K562 (cell line): ENCODE measurements at places on chromosomes 3 and 15. TPM values are rescaled to one million over a fixed set of nuclear protein-coding genes. Genes with fewer than 3 reads are reported as not detected.

GRCh38 chr3:151579571-151580270, 118.9 kb upstream of the IGSF10 start:
- DNase-seq = no peak

Gene MUC20
- total RNA-seq = 0.16 and 0.25 TPM in 2 replicates

Gene EPHA3
- total RNA-seq = not detected in 2 replicates

- DNase-seq = no peak
Measured at GRCh38 chr3:99651531-99651930, 13.1 kb downstream of the COL8A1 start.

- DNase-seq = no peak
Measured at GRCh38 chr15:90953947-90954711, 555 bp upstream of the RCCD1 start.

DNA sequence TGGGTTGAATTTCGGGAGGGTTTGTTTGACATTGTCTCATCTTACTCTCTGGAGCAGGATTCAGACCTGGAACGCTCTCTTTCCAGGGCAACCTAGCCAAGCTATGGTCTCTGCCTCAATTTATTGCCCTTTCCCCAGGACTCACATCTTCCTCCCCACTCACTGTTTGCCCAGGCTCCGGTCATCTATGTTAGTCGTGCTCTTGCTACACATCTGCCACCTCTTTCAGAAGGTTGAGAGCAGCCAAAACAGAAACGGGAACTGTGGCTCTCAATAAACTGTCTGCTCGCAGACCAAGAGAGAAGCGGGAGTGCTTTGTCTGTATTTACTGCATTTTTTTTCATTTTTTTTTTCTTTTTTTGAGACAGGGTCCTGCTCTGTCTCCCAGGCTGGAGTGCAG, 81.6 kb downstream of the ST6GAL1 start:
- DNase-seq = no peak

DNA sequence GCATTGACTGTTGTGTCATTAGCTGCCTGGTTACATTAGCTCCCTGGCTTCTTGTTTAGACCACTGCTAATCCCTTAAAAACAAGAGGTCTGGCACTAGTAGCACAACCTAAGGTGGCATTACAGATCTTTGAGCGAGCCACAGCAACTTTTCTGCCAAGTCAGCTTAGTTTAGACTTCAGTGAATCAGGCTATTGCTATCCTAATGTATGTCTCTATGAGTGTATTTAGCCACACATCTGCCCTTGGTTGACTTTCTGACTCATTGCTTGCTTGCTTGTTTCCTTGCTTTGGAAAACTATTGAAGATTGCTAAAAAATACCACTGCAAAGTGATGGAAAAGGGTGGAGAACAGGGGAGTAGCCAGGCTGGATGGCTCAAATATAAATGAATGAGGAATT, 50.2 kb downstream of the CHP1 start:
- DNase-seq = no peak

GRCh38 chr15:97623091-97623661, 337.3 kb upstream of the ARRDC4 start:
- DNase-seq = no peak

DNA sequence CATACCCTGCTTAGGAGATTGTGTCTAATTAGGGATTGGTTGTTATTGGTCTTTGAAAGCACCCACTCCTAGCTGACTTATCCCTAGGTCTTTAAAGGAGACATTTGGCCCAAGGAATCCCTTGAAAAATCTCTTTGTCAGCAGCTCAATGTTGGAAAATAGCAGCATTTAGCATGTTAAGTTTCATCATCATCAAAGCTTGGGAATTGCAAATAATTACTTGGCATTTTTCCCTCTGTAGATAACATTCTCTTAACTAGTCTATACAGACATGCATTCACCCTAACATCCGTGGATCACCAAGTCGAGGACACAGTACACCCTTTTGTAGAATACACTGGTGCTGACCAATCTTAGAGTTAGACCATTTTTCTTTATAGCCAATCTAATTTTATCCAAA, 332.2 kb downstream of the AGBL1 start:
- DNase-seq = no peak

Gene LEKR1
- total RNA-seq = 0.98 and 1.4 TPM in 2 replicates

DNA sequence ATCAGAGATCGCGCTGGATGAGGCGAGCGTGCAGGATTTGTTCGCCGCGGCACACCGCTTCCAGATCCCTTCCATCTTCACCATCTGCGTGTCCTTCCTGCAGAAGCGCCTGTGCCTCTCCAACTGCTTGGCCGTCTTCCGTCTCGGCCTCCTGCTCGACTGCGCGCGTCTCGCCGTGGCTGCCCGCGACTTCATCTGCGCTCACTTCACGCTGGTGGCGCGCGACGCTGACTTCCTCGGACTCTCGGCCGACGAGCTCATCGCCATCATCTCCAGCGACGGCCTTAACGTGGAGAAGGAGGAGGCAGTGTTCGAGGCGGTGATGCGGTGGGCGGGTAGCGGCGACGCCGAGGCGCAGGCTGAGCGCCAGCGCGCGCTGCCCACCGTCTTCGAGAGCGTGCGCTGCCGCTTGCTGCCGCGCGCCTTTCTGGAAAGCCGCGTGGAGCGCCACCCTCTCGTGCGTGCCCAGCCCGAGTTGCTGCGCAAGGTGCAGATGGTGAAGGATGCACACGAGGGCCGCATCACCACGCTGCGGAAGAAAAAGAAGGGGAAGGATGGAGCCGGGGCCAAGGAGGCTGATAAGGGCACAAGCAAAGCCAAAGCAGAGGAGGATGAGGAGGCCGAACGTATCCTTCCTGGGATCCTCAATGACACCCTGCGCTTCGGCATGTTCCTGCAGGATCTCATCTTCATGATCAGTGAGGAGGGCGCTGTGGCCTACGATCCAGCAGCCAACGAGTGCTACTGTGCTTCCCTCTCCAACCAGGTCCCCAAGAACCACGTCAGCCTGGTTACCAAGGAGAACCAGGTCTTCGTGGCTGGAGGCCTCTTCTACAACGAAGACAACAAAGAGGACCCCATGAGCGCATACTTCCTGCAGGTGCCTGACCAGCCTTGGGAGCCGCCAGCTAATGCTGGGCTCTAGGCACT, 819 bp downstream of the KLHL40 start:
- DNase-seq = no peak

- DNase-seq = peak; percentile 70
Measured at GRCh38 chr3:16048435-16049318, 125.8 kb upstream of the GALNT15 start.

DNA sequence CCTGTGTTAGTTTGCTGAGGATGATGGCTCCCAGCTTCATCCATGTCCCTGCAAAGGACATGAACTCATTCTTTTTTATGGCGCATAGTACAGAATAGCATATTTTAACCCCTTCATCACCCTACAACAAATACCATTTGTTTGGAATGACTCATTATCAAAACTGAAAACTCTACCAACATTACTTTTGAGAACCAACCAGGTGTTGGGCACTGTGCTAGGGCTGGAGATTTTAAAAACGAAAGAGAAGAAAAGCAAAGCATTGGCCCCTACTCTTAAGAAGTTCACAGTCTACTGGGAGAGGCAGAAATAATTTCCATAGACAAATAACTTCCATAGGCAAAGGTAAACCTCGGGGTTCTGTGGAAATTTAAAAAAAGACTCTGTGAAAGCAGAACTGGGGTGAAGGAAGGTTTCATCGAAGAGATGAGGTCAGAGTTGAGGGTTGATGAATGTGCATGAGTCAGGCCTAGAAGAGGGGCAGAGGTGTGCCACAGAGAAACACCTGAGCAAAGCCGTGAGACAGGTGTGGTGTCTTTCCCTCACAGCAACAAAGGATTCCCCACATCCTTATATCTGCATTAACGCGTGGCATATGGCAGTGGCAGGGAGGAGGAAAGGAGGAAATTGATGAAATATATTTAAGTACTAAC, 51.0 kb downstream of the MCF2L2 start:
- no peak for DNase-seq

Gene NAA80
- 17.1 and 20.8 TPM in 2 replicates for total RNA-seq

- no peak for DNase-seq
Measured at GRCh38 chr15:75887178-75887577, 16.5 kb upstream of the FBXO22 start.

GRCh38 chr15:67049351-67050044, 15.9 kb upstream of the SMAD3 start:
- no peak for DNase-seq

DNA sequence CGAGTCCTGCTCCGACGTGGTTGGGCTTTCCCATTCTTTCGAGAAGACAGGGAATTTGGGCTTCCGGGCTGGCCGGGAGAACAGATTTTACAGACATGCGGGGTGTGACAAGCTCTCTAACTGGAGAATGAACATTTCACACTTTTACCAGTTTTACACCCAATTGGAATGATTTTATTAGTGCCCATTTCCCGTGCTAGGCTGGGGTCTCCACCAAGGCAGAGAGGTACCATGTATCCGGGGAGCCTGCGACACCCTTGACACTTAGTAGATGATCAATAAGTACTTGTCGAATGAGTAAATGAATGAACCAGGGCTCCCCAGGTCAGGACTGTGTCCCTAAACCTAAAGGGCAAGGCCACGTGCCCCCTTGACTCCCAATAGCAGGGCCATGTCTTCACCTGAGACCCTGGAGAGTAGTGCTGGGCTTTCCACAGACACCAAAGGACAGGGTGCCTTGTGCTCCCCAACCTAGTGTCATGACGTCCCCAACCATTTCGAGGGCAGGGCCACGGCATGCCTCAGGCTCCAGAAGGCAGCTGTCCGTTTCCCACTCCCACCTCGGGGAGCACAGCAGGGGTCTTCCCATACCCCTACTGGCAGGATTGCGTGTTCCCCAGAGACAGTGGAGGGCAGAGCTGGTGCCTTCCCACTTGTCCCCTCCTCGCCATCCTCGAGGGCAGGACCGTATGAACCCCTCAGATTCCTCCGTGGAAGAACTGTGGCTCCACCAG, 679 bp upstream of the MYD88 start:
- no peak for DNase-seq

DNA sequence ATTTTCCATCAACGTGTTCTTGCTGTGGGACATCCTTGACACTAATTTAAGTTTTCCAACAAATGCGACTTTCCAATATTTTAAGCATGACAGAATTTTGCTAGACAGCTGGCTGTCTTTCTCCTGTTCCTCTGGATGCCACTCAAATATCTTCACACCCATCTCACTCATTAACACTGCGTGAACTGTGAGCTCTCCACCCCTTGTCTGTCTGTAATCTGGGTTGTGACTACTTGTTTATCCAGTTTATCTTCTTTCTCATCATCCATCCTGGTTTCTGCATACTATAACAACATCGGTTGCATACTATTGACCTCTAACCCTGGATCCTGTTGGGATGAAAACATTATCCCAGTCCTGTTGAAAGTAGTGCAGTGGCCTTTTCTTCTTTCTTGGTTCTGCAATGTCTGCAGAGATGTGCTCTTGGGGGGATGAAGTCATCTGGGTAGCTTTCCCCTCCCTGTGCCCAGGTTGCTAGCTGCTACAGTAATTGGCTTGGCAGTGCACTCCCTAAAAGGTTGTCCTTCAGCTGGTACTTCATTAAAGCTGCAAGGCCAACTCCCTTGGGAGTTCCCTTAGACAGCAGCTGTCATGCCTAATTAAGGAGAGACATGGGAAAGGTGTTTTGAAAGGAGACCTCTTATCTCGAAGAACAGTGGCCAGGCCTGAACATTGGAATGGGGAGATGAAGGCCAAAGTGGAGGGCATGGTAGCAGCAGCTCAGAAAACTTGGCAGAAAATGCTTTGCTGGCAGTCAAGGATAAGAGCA, 24.7 kb downstream of the KAT2B start:
- DNase-seq = no peak

Gene METTL6
- 19.9 and 21.6 TPM in 2 replicates for total RNA-seq

GRCh38 chr15:69367236-69367635, 46.9 kb upstream of the KIF23 start:
- no peak for DNase-seq

- DNase-seq = no peak
Measured at GRCh38 chr3:191320316-191320715, 8.9 kb upstream of the CCDC50 start.

DNA sequence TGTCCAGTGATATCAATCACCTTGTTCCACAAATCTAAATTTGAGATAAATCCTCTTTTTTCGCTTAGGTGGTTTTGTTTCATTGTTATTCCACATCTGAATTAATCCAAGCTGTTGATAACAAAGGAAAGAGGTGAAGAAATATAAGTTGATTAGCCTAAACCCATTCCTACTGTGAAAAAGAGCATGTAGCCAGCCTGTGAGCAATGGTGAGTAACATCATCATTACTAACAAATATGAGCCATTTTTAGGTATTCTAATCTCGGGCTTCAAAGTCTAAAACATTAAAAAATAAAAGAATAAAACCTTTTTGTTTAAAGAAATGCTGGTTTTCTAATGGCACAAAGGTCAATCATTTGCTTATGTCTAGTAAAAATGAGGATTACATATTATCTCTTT, 52.1 kb upstream of the P3H2 start:
- DNase-seq = no peak

- no peak for DNase-seq
Measured at GRCh38 chr3:178079966-178080365, 456.3 kb upstream of the KCNMB2 start.

- no peak for DNase-seq
Measured at GRCh38 chr3:13644341-13645117, 95.6 kb downstream of the FBLN2 start.

- DNase-seq = no peak
Measured at GRCh38 chr3:122405015-122405414, 10.8 kb downstream of the WDR5B start.

GRCh38 chr3:136805795-136806194, 13.1 kb upstream of the SLC35G2 start:
- DNase-seq = no peak

Gene GRM2
- total RNA-seq = not detected in 2 replicates

Gene APOD
- 0.33 and 0.83 TPM in 2 replicates for total RNA-seq

Gene COX17
- total RNA-seq = 34.3 and 44.2 TPM in 2 replicates

Gene IQCF5
- not detected in 2 replicates for total RNA-seq

Gene TGM4
- total RNA-seq = not detected in 2 replicates

GRCh38 chr3:55481744-55482495, 5.2 kb downstream of the WNT5A start:
- DNase-seq = no peak

DNA sequence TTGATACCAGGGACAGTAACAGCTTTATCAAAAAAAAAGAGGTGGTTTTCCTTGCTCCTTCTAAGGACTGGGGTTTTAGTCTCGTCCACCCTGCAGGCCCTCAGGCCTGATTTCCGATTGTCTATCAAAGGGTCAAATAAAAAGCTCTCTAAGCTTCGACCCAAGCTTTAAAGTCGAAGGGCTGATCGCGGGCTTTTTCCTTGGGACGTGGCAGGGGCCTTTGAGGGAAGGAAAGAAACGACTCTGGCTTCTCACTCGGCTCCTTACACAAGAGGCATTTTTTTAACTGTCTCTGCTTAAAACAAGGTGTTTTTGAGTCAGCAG, 354 bp upstream of the KLHL24 start:
- no peak for DNase-seq
